ENCODE measurements at places on chromosomes 1 and 21.
A peak's percentile ranks its signal among the peaks of the same experiment; 100 is the strongest.

DNA sequence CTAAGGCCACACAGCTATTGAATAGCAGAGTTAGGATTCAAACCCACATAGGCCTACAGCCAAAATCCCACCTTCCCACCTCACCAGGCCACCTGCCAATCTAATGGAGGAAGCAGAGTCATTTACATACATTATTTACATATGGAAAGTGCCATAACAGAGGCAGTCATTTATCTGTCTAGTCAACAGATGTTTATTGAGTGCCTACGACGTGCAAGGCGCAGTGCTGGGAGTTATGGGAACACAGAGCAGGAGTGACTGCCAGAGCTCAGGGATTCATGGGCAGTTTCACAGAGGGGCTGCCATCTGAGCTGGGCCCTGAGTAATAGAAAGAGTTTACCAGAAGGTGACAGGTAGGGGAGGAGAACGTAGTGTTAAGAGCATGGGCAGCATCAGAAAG is 10.3 kb upstream of the PADI6 start:
- DNase-seq, result no peak

GRCh38 chr1:107941123-107941522 is 23.9 kb downstream of the VAV3 start:
- DNase-seq, result peak; percentile 36

GRCh38 chr1:224264321-224264720 is 65.7 kb downstream of the NVL start:
- no peak for DNase-seq

- no peak for DNase-seq
Measured at GRCh38 chr1:210777914-210778313, 356.0 kb downstream of the KCNH1 start.

DNA sequence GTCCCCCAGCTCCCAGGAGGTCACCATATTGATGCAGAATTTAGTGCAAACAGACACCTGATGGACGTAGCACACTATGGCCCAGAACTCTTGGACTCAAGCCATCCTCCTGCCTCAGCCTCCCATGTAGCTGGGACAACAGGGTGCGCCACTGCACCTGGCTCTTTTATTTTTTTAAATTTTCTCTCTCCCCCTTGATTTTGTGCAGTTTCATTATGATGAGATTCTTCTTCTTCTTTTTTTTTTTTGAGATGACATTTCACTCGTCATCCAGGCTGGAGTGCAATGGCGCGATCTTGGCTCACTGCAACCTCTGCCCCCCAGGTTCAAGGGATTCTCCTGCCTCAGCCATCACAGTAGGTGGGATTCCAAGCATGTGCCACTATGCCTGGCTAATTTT is 63.8 kb downstream of the RPS6KA1 start:
- DNase-seq, result no peak

DNA sequence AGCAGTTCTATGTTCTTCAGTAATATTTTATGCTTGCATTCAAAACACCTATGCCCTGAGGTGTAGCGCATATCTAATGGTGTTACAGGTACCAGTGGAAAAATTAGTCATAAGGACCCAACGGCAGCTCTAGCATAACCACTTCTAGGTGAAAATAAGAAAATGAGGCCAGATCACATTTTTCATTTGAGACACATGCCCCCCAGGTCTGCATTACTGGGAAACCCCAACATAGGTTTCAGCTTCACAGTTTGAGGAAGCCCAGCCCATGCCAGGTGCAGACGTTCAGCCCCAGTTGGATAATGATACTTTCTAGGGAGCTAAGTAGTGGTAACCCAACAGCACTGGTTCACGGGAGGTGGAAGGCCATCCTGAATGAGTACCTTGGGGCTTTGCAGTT is 129.8 kb downstream of the CNIH3 start:
- DNase-seq, result no peak

GRCh38 chr1:76038287-76039004 is 36.1 kb upstream of the ST6GALNAC3 start:
- DNase-seq, result no peak

DNA sequence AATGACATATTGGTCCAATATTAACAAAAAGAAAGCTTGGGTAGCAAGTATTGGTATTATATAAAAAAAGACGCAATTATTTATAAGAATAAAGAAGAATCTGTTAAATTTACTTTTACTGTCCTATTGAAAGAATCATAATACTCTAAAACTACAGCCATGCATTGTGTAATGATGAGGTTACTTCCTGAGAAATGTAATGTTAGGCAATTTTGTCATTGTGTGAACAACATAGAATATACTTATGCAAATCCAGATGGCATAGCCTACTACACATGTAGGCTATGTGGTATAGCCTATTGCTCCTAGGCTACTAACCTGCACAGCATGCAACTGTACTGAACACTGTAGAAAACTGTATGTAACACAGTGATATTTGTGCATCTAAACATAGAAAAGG is 121.2 kb upstream of the PTGFR start:
- no peak for DNase-seq

GRCh38 chr1:16720351-16721223 is 19.7 kb upstream of the RNU1-4 start:
- DNase-seq, result peak; percentile 42

DNA sequence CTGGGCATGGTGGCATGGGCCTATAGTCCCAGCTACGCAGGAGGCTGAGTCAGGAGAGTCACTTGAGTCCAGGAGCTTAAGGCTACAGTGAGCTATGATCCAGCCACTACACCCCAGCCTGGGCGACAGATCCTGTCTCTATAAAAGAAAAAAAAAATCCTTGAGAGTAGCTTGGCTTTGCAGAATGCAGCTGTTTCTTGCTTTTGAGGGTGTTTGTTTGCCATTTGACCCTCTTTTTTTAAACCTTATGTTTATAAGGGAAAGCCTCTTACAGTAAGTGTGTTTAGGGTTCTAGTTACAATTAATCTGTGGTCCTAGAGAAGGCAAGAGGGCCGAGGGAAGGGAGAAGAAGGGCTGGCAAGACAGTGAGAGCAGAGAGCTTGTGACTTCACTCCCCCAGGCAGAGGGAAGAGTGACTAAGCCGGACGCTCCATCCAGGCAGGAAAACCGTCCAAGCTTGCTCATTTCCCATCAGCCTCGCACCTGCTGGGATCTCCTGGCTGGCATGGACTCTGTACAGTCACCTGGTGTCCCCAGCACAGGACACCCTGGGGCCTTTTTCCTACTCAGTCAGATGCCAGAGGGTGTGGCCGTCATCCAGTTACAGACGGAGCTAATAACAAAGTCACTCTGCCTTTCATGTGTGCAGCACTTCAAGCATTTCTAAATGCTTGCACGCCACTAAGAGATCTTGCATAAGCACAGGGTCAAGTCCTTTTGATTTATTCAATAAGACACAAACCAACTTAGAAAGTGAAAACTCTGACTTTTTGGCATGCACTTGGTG is 55.5 kb upstream of the PSEN2 start:
- no peak for DNase-seq

GRCh38 chr1:40748841-40749718 is 34.5 kb upstream of the KCNQ4 start:
- DNase-seq, result peak; percentile 67

DNA sequence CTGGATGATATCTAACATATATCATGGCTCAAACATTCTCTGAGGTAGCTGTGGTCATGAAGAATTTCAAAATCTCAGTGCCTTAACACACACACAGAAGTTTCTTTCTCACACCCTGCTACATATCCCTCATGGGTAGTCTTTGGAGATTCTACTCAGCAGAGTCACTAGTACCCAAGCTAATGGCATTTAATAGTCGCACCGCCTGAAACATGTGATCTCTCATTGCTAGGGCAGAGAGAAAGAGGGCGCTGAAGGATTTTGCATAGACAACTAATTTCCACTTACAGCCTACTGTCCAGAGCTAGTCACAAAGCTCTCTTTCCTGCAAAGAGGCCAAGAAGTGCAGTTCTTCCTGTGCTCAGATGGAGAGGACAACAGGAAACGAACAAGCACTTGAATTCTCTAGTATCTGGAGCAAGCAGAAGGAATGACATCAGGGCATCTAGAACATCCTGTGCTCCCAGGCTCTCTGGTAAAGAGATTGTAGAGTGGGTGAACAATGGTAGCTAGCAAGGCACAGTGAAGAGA is 183.4 kb upstream of the PTBP2 start:
- DNase-seq, result peak; percentile 43

DNA sequence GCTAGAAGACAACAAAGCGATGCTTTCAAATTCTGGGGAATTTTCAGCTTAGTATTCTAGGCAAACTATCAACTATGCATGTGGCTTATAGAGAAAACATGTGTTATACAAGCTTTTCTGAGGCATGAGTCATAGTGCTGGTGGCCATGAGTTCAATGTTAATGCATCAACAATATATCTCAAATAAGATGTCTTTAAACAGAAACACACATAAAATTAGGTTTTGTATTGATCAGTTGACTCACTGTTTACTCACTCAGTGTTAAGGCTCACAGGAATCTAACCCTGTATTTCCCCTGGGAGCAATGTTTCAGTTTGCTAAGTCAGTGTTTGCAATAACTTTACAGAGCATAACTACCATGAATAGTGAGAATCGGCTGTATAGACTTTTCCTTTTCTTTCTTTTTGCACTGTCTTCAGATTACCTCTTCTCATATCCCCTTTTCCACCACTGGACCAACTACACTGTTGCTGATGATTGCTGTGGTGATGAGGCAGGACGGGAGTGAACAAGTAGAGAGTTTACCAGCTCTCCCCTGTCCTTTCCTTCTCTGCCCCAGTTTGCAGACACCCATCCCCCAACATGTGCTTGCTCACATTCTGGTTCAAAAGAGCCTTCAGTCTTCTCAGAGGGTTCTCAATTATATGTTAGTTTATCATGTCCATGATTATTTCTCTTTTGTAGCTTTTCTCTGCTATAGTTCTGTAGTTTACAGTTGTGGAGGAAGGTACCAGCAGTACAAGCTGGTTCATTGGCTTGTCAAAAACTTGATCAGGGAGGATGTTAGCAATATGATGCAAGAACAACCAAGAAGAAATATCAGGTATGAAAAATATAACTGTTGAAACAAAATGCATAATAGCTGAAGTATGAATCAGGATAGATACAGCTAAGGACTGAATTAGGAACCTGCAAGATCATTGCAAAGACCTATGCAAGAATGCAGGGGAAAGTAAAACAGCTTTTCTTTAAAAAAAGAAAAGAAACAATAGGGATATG is 23.9 kb downstream of the CD2 start:
- no peak for DNase-seq

- DNase-seq, result no peak
Measured at GRCh38 chr1:205245096-205245495, 17.4 kb downstream of the TMCC2 start.

DNA sequence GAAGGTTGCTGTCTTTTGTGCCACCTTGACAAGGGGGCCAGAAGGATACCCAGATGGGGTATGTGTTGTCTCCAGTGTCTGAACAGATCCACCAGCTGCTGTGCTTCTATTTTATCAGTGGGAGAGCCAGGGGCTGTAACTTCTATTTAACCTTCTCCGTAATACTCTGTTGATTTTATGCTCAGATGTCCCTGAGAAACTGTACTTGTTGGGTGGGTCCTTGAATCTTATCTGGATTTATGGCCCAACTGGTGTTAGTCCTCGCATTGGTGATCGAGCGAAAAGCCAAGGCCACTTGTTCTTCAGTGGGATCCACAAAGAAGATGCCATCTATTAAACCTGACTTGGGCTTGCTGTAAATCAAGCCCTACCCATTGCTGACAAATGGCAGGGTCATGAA is 56.4 kb downstream of the ST6GALNAC3 start:
- DNase-seq, result no peak

DNA sequence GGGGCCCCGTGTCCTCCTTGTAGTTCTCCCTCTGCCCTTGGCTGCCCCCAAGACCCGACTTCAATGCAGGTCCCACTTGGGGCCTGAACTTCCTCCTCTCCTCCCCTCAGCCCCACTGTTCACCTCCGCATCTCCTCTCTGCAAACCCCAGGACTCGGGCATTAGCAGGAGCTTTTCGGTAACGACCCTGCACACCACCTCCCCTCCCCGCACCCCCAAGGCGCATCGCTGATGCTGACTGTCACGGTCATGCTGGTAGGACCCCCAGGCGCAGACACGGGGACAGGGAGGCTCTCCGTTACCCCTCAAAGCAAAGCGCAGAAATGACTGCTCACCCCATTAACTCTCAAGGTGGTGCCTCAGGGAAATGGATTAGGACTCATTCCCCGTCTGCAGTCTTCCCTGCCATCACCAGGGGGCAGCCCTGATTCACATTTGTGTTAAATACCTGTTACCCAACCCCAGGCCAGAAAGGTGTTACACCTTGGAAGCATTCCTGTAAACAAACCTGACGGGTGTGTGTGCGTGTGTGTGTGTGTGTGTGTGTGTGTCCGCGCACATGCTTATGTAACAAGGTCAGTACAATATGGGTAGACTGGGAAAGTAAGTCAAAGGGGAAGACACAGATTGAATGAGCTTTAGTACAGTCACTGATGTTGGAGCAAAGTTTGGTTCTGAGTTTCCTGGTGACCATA is 6.4 kb upstream of the GUCA2B start:
- peak; percentile 86 for DNase-seq

DNA sequence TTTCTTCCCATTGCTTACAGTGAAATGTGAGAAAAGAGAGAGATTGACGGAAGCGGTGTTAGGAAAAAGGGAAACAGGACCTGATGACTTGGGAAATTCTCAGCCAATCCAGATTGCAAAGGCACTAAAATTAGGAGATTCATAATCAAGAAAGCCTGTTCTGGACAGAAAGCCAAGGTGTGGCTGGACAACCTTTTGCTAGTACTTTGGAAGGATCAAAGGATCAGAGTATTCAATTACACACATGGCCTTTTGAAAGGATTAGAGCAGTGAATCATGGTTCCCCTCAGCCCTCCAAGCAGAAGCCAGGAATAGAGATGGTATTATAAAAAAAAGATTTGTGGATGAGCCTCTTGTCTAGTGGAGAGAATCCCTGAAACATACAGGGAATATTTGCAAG is 669.8 kb upstream of the ADAMTS5 start:
- DNase-seq, result no peak

DNA sequence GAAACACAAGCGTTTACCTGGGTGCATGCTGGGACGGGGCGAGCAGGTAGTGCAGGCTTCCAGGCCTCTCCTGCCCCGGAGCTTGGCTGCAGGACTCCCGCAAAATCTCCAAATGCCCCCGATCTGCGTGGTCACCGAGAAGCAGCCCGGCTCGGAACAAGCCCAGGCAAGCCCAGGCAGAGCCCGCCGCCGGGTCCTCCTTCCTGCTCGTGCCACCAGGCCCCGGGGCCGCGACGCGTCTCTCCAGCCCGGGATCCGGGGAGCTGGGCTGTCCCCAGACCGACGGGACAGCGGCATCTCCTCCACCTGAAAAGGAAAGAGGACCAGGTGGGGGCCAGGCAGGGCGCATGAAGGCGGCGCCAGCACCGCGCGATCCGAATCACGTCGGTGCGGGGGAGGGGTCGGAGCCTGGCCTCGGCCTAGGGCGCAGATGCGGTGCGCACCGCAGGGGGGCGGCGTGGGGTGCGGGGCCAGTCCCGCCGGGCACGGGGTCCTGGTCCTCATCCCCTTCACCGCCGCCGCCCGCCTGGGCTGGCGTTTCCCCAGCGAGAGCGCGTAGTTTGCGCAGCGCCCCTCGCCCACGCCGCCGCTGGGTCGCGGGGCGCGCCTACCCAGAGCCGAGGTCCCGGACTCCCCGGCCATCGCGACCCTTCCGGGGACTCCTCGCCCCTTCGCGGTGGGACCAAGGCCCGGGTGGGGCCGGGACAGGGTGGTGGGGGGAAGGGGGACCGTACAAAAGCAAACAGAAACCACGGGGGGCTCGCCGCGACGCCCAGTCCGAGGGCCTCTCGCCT is 52.4 kb upstream of the H6PD start:
- DNase-seq, result no peak

Measured in Karpas-422 (cell line).